CD4-positive, alpha-beta T cell treated with Interferon alpha-2 for 1 hour (primary cell): ENCODE measurements at places on chromosomes 3 and 15.

GRCh38 chr3:27590437-27591298, 106.5 kb upstream of the SLC4A7 start:
- peak; percentile 24 for DNase-seq

GRCh38 chr3:109161487-109162123, 25.1 kb downstream of the C3orf85 start:
- DNase-seq: no peak

DNA sequence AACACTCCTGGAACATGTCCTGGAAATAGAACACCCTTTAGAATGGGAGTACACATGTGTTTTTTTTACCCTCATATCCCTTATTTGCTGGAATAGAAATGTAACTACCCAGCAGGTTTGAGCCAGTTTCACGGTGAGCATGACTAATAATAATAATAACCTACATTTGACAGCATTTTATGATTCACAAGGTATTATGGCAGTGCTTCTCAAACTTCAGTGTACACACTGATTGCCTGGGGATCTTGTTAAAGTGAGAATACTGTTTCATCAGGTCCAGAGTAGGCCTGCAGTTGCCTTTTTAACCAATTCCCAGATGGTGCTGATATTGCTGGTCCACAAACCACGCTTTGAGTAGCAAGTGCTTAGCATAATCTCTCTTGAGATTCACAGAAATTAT, 63.9 kb downstream of the NFKBIZ start:
- DNase-seq: no peak

GRCh38 chr3:129617381-129618185, 11.1 kb upstream of the PLXND1 start:
- DNase-seq: no peak

DNA sequence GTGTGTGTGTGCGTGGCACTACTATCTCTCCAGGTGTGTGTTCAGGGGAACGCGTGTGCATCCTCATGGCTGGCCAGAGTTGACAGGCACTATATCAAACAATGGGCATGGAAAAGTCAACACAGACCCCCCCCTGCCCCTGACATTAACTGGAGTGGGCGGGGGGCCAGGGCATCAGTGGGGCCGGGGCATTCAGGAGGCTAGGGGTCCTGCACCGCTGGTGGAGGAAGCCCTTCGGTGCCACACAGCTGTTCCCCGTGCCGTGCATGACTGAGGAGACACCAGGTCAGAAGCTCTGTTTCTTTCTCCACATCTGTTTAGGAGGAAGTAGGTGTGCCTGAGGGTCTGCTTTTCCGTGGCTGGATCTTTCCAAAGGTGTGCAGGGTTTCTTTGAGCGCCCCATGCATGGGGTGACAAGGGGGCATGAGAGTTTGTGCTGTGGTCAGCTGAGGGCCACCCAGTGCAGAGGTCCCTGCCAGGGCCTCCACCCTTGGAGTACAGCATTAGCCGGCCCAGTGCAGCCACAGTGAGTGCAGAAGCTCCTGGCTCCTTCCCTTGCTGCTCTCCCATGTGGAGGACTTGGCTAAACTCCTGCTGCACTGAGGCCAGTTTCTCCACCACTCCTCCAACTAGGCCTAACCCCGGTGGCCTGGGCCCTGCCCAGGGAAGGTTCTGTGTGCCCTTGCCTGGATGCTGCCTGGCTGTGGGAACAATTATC, 7.5 kb downstream of the C3orf22 start:
- no peak for DNase-seq
